GF-D8 (cell line): ENCODE measurements at places on chromosomes 5 and 9.

DNA sequence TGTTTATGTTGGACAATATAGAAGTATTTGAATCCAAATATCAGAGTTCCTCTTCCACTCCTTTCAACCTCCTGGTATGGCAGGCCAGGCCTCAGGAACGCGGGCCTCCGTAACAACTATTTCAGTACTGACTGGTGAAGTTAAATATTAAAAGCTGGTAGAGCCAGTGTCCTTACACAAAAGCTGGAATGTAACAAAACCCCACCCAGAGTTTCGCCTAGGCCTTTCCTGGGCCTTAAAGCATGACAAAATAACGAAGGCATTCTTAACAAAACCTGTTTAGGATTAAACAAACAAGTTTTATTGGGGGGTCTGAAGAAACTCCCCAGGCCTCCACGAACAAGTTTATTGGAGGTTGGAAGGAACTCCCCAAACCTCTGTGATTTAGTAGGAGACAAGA is 61.6 kb upstream of the GNE start:
- DNase-seq, result no peak

DNA sequence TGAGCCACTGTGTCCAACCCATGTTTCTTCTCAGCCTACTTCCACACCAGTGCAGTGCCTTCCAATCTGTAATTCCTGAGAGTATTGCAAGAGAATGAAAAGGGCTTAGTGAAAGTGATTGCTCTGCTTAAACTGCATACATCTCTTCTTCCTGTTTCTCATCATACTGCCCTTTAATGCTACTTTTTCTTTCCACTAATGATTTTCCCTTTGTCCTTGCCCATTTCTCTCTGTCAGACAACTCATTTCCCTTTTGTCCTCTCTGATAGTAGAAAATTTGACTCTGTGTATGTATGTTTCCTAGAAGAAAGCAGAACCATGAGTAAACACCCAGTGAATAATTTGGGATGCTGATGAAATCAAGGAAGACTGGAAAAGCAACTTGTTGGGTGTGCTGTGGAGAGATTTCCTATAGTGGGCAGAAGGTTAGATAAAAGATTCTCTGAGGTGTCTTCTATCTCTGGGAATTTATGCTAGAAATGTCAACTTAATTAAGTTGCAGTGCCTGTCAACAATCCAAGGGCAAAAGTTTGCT is 102.2 kb upstream of the CHD1 start:
- no peak for DNase-seq

- DNase-seq, result no peak
These were observed 183.3 kb downstream of the CACNA1B start for GRCh38 chr9:138060881-138061280.

GRCh38 chr5:133405275-133406034 is 206.9 kb downstream of the FSTL4 start:
- DNase-seq, result no peak

DNA sequence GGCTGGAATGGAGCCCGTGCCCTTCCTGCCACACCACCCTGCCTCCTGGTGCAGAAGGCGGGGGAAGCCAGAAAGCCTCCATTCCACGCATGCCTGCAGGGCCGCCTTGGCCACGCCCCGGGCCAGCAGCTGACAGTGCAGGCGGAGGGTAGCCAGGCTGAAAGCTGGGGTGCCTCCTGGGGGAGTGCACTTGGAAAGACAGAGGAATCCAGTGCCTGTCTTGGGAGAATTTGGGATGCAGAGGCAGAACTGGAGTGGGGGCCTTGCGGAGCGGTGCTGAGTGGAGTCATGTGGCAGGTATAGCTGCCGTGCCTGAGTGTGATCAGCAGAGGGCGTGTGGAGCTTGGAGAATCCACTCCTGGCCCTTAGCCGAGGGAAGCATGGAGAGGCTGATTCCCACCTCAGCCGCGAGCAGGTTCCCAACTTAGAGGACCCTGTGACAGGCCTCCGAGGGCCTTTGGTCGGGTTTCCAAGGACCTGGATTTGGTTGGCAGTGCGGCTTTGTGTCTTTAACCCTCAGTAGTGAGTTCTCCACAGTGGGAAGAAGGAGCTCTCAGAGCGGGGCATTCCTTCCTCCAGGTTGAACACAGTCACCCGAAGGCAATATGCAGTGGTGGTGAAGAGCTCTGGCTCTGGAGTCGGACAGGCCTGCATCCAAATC is 9.1 kb upstream of the URM1 start:
- DNase-seq, result peak; percentile 39

DNA sequence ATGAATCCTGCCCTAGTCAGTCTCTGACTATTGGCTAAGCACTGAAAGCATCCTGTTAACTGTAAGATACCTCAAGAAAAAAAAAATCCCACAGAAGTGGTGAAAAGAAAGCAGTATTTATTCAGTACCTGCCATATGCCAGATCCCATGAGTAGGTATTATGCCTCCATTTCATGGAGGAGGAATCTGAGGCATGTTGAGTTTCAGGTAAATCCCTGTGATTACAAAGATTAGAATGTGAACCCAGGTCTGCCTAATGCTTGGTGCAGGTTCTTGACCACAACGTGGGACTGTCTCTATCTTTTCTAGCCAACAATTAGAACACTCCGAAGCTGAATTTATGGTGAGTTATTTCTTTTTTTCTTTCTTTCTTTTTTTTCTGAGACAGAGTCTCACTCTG is 30.9 kb downstream of the SH3RF2 start:
- DNase-seq, result no peak

GRCh38 chr5:18003784-18004183 is 369.5 kb downstream of the TAF11L14 start:
- DNase-seq, result no peak

GRCh38 chr5:40017135-40017534 is 592.4 kb upstream of the DAB2 start:
- DNase-seq, result no peak

DNA sequence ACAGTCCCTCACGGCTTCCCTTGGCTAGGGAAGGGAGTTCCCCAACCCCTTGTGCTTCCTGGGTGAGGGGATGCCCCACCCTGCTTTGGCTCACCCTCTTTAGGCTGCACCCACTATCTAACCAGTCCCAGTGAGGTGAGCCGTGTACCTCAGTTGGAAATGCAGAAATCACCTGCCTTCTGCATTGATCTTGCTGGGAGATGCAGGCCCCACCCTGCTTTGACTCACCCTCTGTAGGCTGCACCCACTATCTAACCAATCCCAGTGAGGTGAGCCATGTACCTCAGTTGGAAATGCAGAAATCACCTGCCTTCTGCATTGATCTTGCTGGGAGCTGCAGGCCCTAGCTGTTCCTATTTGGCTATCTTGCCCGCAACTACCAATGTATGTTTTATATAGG is 44.7 kb downstream of the CCL28 start:
- DNase-seq, result no peak

DNA sequence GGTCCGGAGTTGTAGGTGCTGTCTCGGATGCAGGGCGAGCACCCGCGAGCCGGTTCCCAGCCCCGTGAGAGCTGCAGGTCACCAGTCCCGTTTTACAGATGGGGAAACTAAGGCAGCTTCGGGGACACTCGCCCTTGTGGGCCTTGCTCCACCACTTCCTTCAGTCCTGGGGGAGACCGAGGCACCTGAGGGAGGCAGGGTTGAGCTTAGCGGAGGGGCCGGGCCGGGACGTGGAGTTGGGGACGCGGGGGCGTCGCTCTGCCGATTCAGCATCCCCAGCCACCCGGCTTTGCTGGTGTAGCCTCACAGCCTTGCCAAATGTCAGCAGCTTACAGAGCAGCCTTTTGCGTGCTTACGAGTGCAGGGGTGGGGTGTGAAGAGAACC is 530 bp downstream of the BBLN start:
- no peak for DNase-seq
